Renal cortical epithelial cell (primary cell): ENCODE measurements at places on chromosomes 4 and X. TPM values are rescaled to one million over a fixed set of nuclear protein-coding genes. Genes with fewer than 3 reads are reported as not detected.
A peak's percentile ranks its signal among the peaks of the same experiment; 100 is the strongest.

The MEPE gene
- total RNA-seq: not detected in 2 replicates

The UBQLN2 gene
- total RNA-seq: 12.2 and 34.4 TPM in 2 replicates

The XAGE5 gene
- total RNA-seq: not detected in 2 replicates

The VMA21 gene
- total RNA-seq: 47.3 and 68.6 TPM in 2 replicates

The TMEM144 gene
- 8.5 and 12.9 TPM in 2 replicates for total RNA-seq

The MXRA5 gene
- total RNA-seq: 0.17 and 6.0 TPM in 2 replicates

The MAGEA4 gene
- not detected in 2 replicates for total RNA-seq

The CCDC160 gene
- 3.0 TPM in 1 of 2 replicates, not detected in the other for total RNA-seq

The HDX gene
- 9.9 and 14.2 TPM in 2 replicates for total RNA-seq

The TXK gene
- 2.6 and 4.7 TPM in 2 replicates for total RNA-seq

The HSFX2 gene
- total RNA-seq: not detected in 2 replicates

The FMR1NB gene
- total RNA-seq: not detected in 2 replicates

The BEX2 gene
- 18.0 and 26.9 TPM in 2 replicates for total RNA-seq

- DNase-seq: no peak
Observed at GRCh38 chrX:148552775-148553174, 52.4 kb downstream of the AFF2 start.

GRCh38 chr4:183038436-183038835 is 60.6 kb upstream of the WWC2 start:
- no peak for DNase-seq

GRCh38 chr4:8688041-8688907 is 95.7 kb downstream of the CPZ start:
- no peak for DNase-seq

GRCh38 chr4:21307709-21308108 is 607.5 kb downstream of the PACRGL start:
- peak; percentile 9 for DNase-seq

DNA sequence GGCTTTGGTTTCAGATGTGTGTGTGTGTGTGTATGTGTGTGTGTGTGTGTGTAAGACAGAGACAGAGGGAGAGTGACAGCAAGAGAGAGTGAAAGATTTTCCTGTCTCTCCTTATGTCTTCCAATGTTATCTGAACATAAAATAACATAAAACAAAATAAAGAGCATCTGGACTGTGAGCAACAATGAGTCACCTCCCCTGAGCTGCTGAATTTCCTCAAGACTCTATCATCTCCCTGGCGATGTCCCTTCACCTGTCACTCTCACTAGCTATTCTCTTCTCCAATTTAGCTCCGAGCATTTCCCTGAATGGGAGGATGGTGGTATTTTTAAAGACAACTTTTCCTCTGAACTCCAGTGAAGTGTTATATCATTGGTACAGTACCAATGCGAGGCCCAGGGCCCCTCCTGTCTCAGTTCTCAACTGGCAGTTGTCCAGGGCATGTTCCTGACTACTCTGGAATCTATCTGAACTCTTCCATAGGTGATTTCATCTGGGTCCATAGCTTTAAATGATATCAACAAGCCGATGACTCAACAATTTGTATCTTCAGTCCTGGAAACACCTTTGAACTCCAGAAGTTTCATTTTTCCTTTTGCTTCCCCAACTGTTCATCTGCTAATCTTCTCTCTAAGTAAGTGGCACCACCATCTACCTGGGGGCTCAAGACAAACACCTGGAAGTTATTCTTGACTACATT is 195.0 kb upstream of the CLNK start:
- no peak for DNase-seq

- DNase-seq: no peak
Observed at GRCh38 chr4:11514779-11515419, 86.2 kb upstream of the HS3ST1 start.

DNA sequence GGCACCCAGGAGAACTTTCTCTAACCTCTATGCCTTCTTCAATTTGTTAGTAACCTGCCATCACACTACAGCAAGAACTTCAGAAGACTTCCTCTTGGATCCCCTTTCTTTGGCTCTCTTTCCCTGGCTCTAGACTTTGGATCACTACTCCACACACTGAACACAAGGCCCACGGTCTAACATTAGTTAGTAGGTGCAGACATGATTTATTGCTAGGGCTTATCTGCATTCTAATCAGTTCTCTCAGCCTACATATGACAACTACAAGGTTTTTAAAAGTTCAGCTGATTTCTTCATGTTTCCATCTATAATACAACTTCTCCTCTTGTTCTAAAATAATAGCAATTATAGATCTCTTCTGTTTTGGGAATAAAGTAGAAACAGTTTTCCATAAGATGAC is 209.1 kb upstream of the ANXA10 start:
- no peak for DNase-seq

- peak; percentile 69 for DNase-seq
Observed at GRCh38 chrX:125378205-125378604, 58.5 kb downstream of the TEX13C start.

DNA sequence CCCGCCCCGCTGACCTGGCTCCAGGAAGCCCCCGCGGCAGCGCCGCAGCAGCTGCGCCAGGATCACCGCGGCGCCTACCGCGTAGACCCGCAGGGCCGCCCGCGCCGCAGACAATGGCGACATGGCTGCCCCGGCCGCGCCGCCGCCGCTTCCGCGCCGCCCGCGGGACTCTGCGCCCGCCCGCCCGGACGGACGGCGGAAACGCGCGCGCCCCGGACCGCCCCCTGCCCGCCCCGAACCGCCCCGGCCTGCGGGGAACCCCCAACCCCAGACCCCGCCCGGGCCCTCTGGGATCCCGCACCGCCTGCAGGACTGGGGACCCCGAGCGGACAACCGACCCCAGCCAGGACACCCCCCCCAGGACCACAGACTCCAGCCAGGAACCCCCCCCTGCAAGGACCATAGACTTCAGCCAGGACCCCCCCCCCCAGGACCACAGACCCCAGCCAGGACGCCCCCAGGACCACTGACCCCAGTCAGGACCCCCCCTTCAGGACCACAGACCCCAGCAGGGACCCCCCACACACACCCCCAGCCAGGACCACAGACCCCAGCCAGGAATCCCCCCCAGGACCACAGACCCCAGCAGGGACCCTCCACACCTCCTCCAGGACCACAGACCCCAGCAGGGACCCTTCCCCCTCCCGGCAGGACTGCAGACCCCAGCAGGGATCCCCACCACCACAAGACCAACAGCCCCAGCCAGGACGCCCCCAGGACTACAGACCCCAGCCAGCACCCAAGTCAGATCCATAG is at the start of the genes DHRSX and ZBED1:
TSS of gene DHRSX (minus strand) at position 174 of the 756 bp plus-strand sequence. CDS start at position 123, 51 bp downstream.
TSS of gene ZBED1 (minus strand) at position 174 of the 756 bp plus-strand sequence. CDS start 10,257 bp downstream, outside the sequence.
- no peak for DNase-seq

DNA sequence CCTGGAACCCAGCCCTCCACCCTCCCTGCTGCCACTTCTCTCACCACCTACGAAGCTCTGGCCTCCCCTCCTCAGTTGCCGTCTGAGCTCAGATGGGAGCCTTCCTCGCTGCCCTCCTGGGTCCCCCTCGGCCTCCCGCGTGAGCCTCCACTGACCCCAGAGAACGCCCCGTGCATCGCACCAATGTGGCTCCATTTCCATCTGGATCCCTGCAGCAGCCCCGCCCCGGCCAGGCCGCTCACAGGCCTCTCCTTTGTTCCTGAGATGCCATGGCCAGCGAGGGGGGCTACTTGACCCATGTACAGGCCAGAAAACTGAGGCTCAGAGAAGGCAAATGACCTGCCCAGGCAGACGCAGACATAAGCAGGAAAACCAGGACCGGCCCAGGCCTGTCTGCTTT is 242.4 kb upstream of the PSAPL1 start:
- no peak for DNase-seq

DNA sequence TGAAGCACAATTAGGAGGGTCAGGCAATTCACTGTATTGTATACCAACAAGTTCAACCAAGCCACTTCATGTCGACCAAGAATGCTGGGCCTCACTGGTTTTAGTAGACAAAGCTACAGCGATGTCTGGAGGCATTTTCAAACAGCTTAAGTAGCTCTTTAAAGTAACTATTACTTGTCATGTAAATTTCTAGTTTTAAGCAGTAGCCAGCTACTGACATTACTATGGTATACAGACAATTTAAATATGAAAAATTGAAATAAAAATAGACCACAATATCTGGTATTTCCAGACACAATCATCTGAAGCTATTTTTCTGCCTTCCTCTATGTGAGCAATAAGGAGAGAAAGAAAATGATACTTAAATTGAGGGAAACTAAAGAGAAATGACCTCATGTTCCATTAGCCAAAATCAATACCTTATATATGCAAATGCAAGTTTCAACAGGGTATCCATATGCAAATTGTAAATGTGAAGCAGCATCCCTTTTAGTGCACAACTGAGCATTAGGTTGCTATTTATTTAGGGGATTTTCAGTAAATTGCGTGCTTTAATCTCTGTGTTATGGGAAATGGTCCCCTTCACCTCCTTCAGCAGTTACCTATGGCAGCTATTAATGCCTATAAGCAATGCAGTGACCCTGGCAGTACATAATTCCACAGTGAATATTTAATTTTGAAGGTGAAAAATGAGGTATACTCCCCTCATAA is 119.5 kb downstream of the GPC3 start:
- no peak for DNase-seq

- peak; percentile 59 for DNase-seq
Observed at GRCh38 chr4:107666134-107666533, 53.9 kb downstream of the PAPSS1 start.

GRCh38 chr4:169106696-169107229 is 96.7 kb upstream of the CBR4 start:
- no peak for DNase-seq

GRCh38 chr4:150332086-150332485 is 249.9 kb upstream of the MAB21L2 start:
- DNase-seq: no peak

- no peak for DNase-seq
Observed at GRCh38 chr4:53039741-53040458, 177.8 kb downstream of the RASL11B start.

DNA sequence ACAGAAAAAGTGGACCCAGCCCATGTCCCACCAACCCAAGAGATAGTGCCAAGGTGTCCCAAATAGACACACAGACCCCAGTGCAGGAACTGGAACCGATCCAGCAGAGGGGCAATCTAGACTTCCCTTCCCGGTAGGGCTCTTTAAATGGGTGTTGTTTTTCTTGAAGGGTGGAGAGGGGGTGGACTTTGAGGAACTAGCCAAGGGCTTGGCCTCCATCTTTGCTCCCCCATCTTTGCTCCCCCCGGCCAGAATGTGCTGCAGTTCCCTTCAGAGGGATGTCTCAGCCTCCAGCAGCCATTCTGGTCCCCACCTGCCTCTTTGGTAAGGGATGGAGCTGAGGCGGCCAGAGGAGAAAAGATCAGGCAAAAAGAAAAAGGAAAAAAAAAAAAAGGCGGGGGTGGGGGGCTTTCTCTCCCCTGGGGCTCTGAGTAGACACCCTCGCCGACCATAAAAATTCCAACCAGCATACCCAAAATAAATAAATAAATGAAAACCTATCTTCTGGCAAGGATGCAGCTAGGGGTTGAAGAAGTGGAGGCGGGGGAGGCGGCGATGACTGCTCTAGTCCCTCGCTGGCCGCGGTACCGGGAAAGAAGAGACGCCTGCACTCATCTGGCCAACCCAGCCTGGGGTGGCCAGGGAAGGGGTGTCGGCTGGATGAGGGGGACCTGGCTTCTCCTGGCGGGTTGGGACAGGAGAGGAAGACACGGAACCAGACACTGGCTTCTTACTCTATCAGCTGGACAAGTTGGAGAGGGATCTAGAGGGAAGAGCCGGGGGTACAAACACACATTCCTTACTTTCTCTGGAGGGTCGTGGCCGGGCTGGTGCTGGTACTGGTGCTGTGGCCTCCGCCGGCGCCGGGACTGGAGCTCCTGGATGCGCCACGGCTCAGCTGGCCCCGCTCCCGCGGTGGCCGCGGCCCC is 38.5 kb upstream of the IQSEC2 start:
- no peak for DNase-seq

- peak; percentile 91 for DNase-seq
Observed at GRCh38 chr4:144666539-144667175, 20.7 kb downstream of the HHIP start.

DNA sequence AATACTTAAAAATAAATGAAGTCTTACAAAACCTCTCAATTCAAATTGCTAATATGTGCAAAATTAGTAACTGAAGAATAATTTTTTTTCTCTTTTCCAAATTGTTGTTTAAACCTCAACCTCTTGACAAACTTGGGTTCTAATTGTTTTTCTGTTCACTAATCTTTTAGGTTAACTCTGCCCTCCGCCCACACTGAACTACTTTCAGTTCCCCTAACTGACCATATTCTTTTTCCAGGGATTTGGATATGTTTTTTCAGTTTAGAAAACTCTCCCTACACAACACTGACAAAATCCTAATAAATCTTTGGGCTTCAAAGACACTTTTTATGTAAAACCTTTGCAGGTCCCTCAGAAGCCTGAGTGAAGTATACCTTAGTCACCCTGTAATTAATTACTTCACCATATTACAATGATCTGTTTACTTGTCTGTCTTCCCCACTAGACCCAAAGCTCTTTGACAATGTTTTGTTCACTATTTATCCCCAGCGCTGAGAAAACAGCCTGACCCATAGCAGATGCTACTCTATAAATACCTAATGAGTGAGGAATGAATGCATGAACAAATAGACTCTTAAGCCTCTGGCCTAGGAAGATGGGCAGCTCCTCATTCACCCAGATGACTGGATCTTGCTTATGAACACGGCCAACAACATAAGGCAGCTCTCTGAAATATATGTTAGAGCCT is 134.9 kb downstream of the MAML3 start:
- DNase-seq: no peak

GRCh38 chrX:94454606-94455005 is 780.6 kb downstream of the FAM133A start:
- DNase-seq: no peak

DNA sequence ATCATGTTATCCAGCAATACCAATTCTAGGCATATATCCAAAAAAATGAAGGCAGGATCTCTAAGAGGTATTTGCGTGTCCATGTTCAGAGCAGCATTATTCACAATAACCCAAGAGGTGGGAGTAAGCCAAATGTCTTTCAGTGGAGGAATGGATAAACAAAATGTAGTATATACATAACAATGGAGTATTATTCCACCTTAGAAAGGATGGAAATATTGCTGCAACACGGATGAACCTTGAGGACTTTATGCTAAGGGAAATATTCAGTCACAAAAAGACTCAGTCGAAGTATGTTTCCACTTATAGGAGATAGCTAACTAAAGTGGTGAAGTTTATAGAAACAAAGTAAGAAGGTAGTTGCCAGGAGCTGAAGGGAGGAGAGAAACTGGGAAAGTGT is 74.3 kb downstream of the LARP1B start:
- DNase-seq: no peak

- no peak for DNase-seq
Observed at GRCh38 chr4:80036949-80037685, 35.9 kb downstream of the ANTXR2 start.
